ENCODE measurements at places on chromosomes 16 and 17.

- no peak for DNase-seq
Measured at GRCh38 chr16:88290850-88291830, 91.6 kb upstream of the ZNF469 start.

DNA sequence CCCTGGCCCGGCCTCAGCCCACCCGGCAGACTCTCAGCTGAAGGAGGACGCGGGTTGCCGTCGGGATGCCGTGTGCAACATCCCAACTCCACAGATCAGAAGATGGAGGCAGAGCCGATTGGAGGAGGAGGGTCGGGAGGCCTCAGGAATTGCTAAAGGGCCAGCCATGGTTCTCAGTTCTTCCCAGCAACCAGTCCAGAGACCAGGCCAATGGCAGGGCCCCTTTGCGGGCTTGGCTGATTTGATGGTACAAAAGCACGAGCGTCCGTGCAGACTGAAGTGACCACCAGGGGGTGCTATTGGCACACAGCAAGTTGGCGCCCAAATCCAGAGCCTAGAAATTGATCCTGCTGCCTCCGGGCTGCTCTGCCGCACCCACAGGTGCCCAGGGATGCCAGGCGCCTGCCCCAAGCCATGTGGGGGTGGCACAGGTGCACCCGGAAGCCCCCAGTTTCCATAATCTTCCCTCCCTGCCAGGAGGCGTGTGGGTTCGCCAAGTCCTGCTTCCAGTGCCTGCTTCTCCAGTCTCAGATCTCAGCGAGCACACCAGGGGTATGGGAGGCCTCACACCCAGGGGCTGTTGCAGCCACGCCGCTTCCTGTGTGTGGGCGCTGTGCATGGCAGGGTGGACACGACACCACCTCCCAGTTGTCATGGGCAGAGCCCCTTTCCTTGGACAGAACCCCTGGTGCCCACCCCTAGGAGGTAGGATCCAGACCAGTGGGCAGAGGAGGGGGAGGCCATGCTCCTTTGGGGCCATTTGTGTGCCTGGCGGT, 7.1 kb upstream of the TEX19 start:
- DNase-seq = peak; percentile 89

- peak; percentile 57 for DNase-seq
Measured at GRCh38 chr16:82633964-82634600, 7.3 kb downstream of the CDH13 start.

- DNase-seq = peak; percentile 63
Measured at GRCh38 chr16:2428051-2428783, 1.0 kb upstream of the CCNF start.

DNA sequence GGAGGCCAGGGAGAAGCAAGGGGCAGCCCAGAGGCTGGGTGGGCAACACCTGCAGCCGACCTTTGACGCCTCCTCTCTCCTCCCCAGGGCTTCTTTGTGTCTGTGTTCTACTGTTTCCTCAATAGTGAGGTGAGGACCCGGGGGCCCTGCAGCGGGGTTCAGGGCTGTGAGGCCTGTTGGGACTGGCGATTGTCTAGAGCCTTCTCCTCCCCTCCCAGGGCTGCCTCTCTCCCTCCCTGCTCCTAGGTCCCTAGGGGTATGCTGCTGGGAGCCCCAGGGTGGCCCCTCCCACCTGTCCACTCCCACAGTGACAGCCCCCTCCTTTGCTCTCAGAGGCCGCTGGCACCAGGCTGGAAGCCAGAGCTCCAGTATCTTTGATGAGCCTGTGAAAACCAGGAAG, 10.8 kb upstream of the SPPL2C start:
- DNase-seq = no peak

Measured in urothelium cell line (cell line).